DND-41 (cell line): ENCODE measurements at places on chromosomes 1 and 21.

DNA sequence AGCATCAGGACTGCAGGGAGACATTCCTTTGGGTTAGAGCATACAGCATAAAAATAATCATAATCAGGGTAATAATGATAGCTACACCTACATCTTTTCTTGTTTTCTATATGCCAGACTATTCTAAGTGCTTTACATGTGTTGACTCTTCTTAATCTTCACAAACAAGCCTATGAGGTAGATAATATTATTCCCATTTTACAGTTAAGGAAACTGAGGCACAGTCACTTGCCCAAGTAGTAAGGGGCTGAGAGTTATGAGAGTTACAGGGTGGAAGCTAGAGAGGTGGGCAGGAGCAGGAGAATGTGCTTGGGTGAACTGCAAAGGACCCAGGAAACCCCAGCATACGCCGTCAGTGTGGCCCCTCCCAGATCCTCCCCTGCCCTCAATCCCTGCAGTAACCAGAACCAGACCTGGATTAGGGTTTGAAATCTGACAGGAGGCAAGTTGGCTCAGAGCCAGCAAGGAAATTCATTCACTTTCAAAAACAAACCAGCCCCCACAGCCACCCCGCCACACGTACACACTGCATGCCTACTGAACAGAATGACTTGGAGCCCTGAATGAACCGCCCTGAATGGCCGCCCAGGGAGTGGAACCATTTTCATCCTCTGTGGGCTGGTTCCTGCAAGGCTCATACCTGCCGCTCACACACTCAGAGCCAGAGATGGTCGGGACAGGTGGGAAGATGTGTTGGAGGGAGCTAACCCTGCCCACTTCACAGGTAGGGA is 126.1 kb downstream of the TRABD2B start:
- no peak for DNase-seq

DNA sequence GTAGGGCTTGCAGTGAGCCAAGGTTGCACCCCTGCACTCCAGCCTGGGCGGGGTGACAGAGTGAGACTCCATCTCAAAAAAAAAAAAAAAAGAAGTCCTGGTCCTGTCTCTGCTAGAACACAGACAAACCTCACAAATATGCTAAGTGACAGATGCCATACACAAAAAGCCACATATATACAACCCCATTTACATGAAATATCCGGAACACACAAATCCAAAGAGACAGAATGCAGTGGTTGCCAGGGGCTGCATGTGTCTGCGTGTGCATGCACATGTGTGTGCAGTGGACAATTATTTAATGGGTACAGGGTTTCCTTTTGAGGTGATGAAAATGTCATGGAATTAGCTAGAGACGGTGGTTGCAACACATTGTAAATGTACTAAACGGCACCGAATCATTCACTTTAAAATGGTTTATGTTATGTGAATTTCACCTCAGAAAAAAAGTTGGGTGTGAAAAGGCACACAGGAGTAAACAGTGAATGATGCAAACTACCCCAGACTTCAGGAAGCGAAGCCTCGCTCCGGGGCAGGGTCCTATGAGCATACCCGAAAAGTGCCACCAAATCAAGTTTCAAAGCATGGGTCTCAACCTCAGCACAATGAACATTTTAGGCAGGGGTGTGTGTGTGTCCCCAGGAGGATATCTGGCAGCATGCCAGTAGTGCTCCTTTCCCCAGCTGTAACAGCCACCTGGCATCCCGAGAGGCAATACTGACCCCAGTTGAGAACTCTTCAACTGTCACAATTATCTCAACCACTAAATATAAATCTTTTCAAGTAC is 48.3 kb downstream of the GNB1 start:
- peak; percentile 32 for DNase-seq

GRCh38 chr1:109391157-109391556 is 6.6 kb downstream of the SORT1 start:
- no peak for DNase-seq

GRCh38 chr1:203306089-203306964 is 1.0 kb downstream of the BTG2 start:
- DNase-seq = peak; percentile 33

DNA sequence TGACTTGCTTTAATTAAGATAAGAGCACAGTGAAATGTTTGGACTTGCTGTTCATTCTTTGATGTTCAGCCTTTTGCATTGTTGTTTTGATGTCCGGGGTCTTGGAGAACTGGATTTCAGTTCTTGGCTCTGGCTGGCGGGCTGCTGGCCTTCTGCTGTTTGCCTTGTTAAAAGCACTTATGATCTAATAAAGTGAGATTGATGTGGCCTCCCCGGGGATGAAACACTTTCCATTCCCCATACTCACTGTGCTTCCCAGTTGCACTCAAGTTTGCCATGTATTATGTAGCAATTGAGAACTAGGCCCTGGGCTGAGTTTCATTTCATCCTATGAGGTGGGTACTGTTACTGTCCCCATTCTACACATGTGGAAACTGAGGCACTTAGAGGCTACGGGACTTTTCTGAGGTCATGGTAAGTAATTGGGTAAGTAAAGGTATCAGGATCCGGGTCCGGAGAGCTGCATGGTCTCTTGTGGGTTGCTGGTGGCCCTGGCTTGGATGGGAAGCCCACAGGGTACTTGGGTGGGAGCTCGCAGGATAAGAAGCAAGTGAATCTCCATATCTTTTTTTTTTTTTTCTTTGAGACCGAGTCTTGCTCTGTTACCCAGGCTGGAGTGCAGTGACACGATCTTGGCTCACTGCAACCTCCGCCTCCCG is 127.7 kb upstream of the ZBTB40 start:
- DNase-seq = no peak
